ENCODE measurements at places on chromosomes 3 and 15.

- no peak for DNase-seq
These were observed 213.2 kb upstream of the RGMA start for GRCh38 chr15:93302080-93302765.

- no peak for DNase-seq
These were observed 570.1 kb upstream of the CBLB start for GRCh38 chr3:106438887-106439286.

DNA sequence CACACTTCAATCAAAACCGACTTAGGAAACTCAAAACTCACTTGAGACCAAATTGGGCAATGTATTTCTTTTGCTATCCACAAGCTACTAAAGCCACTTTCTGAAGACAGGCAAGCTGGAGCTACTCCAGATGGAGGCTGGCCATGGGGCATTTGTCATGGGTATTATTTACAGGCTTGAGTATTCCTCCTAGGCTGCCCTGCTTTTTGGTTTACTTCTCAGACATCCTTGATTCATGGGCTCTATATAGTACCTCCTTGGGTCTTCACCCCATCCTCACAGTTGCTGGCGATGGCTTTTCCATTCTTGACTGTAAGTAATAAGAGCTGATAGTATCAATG lies 18.6 kb upstream of the SYNM start:
- DNase-seq: peak; percentile 7

DNA sequence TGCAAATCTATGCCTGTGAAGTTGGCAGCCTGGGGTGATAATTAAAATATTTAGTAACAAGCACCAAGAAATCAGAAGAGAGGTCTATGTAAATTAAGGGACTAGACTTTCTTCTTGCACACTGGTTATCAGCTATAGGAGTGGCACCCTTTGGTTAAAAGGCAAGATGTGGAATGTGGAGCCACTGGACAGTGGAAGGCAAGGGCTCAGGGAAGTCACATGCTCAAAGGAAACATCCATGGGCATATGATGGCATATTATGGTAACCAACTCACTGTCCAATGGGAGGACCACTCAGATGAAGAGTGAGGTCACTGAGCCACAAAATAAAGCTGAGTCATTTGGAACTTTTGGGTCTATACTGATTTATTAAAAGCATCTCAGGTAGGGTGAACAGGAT lies 165.6 kb upstream of the PRICKLE2 start:
- DNase-seq: no peak

DNA sequence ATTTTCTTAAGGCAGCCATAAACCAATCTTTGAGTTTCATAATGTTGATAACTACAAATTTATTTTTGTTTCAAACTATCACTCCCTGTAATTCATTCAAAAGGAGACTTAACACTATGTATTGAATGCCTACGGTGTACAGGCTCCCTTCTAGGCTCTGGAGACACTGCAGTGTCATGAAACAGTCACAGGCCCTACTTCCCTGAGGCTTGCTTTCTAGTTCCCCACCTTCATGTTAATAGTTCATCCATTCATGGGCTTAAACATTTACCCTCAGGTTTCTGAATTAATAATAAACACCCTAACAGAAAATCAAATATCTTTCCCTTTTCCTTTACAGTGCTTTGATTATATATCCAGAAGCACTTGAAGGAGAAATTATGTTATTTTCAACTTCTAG lies 168.7 kb downstream of the CHL1 start:
- no peak for DNase-seq

DNA sequence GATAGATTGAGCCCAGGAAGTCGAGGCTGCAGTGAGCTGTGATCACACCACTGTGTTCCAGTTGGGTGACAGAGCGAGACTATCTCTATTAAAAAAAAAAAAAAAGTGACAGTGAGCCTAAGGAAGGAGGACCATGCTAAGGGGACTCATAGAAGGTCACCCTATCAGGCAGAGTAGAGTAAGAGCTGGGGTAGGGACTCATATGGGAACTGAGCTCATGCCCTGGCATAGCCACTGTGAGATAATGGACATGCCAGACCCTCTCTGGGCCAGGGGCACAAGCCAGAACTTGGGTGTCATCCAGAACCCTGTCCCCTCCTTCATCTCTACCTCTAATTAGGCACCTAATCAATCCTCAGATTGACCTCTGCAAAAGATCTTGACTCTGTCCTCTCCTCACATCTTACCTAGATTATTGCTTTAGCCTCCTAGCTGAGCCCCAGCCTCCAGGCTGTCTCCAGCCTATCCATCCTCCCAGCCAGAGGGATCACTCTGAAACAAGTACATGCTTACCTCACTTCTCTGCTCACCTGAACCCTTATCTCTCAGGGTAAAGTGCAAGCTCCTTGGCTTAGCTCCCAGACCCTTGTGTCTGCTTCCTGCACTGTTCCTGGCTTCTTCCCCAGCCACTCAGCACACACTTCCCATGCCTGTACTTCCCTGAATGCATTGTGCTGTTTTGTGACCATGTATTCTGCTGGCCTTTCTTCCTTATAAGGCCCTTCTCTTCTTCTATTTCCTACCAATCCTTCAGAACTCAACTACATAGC lies 76.4 kb downstream of the DAPK2 start:
- DNase-seq: peak; percentile 80

DNA sequence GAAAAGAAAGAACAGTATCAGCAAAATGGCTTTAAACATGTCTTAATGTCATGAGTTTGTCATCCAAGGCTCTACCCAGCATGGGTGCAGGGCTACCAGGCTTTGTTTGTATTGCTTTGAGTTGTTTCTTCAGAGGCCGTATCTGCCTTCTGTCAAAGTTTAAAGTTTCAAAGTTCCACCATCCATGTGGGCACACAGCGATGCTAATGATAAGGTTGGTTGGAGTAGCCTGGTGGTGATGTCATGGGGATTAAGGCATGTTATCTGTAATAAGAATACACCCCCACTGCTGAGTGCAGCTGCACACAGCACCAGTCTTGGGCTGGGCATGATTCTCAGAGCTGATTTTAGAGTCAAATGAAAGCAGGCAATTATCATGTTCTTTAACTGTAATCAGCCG lies 72.0 kb upstream of the LRTM1 start:
- no peak for DNase-seq

DNA sequence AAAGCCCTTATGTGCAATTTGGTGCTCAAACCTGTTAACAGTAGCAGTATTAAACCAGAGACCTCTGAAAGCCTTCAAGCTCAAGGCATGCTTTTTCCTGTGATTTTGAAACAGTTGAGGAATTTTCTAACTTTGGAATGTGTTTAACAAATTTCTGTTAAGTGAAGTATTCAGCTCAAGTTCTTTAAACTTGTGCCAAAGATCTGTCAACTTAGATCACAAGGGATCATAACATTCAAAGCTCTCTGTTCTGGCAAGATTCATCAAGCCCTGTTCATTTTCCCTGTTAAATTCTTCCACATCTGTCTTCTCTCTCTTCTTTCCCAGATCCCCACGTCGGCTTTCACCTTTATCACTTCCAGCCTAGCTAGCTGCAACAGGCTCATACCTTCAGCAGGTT lies 28.8 kb upstream of the RYK start:
- no peak for DNase-seq

DNA sequence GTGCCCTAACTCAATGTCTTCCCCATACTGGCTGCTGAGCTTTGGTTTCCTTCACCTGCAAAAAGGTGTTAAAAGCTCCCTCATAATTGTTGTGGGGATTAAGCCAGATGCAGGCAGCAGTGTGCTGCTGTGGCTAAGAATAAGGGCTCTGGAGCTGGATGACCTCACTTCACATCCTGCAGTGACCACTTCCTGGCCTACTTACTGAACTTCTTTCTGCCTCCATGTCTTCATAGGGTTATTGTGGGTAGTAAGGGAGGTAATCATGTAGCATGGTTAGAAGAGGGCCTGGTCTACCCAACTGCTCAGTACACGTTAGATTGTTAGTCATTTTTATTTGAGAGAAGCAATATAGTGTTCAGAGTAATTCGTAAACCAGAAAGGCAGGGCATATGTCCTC lies 18.4 kb downstream of the GYG1 start:
- no peak for DNase-seq

DNA sequence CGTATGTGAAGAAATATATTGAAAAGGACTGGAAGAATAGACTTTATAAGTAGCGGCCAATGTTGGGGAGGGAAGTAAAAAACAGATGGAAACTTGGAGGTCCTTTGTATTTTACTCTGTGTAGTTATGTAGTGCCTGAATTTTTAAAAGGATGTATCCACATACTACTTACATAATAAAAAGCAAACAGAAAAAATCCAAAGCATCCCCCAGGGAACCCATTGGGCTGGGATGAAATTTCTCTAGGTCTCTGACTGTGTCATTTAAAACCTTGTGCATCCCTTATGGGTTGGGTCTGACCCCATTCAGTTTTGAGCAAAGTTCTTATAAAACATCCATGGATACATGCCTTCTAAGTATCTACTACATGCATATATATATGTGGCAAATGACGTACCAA lies 141.1 kb downstream of the NR1D2 start:
- DNase-seq: no peak

DNA sequence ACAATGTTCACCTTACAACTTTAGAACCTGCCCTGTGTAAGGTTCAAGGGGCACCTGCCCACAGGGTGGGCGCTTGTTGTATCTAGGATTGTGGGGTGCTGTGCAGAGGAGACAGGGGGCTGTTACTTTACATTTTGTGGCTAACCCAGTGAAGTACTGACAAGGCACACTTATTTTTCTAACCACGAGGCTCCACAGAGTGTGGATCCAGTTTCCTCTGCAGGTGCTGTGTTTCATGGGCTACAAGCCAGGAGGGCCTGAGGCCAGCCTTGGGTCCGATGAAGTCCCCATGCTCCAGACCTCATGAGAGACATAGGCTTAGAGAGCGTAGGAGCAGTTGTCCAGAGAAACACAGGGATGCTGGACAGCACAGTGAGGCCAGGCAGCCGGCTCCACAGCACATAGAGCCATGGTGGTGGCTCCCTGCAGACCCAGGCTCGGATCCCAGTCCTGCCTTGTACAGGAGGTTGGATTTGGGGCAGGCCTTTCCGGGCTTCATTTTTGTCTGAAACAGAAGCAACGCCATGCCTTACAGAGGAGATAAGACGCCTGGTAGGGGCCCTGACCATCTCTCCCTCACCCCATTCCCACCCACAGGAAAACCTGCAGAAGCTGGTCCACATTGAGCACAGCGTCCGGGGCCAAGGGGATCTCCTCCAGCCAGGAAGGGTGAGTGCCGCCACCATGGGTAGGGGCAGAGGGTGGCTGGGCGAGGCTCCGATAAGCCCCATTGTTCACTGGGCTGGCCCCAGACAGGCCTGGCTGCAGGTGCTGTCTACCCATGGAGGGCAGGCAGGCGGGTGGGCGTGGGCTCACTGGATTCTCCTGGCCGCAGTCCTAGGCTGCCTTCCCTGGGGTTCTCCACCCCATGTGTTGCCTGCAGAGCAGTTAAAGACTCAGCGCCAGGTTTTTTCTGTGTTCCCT lies 40.1 kb upstream of the NR2C2 start:
- no peak for DNase-seq

GRCh38 chr15:74438721-74439316 lies 5.1 kb upstream of the SEMA7A start:
- DNase-seq: peak; percentile 46

- no peak for DNase-seq
These were observed 46.3 kb downstream of the FMN1 start for GRCh38 chr15:33148129-33148751.

DNA sequence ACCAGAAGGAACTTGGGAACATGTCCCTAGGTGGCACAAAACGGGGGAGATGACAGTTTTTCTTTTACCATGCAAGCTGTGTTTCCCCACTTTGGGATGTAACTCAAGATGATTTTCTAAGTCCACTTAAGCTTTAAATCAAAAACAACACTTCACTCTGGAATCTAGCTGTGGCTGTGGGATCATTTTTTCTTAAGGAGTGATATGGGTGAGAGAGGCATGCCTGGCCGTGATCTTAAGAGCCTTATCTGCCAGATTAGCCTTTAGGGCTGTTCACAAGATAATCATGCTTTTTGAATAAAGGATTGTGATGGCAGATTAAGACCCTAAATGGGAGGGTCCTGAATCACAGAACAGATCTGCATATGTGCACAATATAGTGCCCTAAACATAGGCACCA lies 384.8 kb upstream of the SEMA6D start:
- no peak for DNase-seq

DNA sequence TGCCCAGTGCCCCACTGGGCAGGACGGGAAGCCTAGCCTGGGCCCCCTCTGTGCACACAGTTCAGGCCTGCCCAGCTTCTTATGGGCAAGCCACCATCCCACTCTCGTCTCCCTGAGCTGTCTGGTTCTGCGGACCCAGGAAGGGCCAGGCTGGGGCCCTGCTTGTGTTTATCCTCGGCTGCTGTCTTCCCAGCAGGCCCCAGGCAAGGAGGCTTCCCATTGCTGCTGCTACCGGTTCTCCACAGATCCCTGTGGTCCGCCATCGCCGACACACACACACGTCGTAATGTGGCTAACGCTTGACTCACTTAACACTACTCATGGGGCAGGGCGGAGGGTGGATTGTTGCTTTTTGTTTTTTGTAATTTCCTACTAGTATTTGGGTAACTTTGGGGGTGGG lies 52.4 kb upstream of the SLC6A1 start:
- peak; percentile 19 for DNase-seq

DNA sequence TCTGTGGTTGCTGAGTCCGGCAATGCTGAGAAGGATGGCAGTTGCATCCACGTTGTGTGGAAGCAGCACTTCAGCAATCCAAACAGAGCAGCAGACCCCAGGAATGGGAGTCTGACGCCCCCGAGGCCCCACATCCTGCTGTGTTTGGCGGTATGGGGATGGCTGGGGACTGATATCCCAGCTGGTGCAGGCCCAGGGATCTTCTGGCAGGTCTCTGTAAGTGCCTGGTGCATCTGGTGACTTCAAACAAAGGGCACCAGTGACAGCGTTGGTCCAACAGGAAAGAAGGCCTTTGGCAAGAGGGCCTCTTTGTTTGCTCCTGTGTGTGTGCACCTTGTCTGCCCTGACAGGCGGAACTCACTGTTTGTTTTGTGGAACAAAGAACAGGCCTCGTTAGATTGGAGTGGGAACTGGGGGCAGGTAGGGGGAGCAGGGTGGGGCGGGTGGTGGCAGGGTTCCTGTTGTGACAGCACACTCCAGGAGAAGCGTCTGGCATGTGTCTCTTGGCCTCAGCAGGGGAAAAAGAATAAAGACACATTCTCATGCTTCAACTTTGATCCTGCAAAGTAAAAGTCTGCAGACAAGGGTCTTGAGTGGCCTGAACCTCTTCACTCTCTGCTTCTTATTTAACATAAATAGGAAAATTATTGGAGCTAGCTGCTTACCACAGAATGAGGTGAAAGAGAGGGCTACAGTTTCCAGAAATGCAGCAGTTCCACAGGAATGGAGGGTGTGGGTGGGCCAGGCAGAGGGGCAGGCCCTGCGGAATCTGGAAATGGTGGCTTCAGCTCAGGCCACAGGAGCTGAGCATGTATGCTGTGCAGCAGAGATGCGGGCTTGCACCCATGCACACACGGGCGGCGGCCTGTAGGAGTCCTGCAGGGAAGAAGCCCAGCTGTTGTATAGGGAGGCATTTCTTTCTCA lies 94.5 kb upstream of the MYZAP start:
- peak; percentile 66 for DNase-seq

GRCh38 chr3:78281381-78281780 lies 1241.5 kb downstream of the ROBO2 start:
- peak; percentile 45 for DNase-seq

DNA sequence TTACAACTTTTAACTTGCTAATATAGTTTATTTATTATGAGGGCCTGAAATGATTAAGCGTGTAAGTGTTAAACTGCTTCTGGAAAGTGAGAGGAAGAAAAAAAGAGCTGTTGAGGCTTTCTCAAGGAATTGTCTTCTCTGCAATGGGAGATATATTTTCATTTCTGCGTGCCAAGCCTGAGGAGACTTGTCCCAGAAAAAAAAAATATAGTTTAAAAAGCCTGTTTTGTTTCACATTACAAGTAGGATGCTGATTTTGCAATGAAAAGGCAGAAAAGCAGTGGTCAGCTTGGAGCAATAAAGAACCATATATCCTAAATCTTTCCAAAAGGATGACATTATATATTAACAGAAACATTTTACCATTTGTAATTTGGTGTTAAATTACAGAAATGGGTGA lies 115.5 kb downstream of the GMNC start:
- no peak for DNase-seq

All from pancreas (tissue), 10 donors.